Fibroblast of lung (primary cell): ENCODE measurements at places on chromosomes 4 and X. TPM values are rescaled to one million over a fixed set of nuclear protein-coding genes. Genes with fewer than 3 reads are reported as not detected.

DNA sequence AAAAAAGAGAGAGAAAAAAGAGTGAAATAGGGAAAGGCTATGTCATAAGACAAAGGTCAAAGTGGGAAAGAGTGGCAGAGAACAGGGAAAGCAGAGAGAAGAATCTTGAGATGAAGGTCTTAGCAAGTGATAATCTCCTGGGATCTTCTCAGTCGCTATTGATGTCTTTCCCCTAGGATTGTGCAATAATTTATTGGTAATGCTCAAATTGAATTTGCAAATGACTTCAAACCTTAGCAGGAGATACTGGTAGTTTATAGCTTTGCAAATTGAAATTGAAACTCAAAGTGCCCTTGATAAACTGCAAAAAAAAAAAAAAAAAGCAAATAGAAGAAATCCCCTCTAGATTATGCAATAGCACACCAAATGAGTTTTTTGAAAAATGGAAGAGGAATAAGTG, 45.7 kb upstream of the MID1 start:
- no peak overlapping the region for H3K27ac ChIP-seq
- H3K4me3 ChIP-seq: no peak overlapping the region
- no peaks in the 10 kb centered on the region for H3K4me1 ChIP-seq

CAMK2D gene
- total RNA-seq: 196 and 262 TPM in 2 replicates

- no peaks in the 10 kb centered on the region for H3K27me3 ChIP-seq
- no peaks in the 10 kb centered on the region for H3K36me3 ChIP-seq
- H3K4me3 ChIP-seq: peak overlapping the region; percentile 32
- peak; percentile 84 for DNase-seq
- H3K27ac ChIP-seq: peak overlapping the region; percentile 41
Observed at GRCh38 chr4:76802236-76803021, 95.5 kb downstream of the SOWAHB start.

- peak; percentile 24 for DNase-seq
- no peaks in the 10 kb centered on the region for H3K27me3 ChIP-seq
Observed at GRCh38 chrX:19875050-19875431, 12.4 kb downstream of the SH3KBP1 start.

GRCh38 chr4:113248320-113248719, 198.9 kb downstream of the ANK2 start:
- no peak for DNase-seq

CNKSR2 gene
- 0.33 and 1.5 TPM in 2 replicates for total RNA-seq

- no peaks in the 10 kb centered on the region for H3K4me1 ChIP-seq
- no peak overlapping the region for H3K4me3 ChIP-seq
- H3K27ac ChIP-seq: no peak overlapping the region
- no peaks in the 10 kb centered on the region for H3K27me3 ChIP-seq
Observed at GRCh38 chr4:7217474-7218321, 25.4 kb downstream of the SORCS2 start.

BCAP31 gene
- total RNA-seq: 94.8 and 133 TPM in 2 replicates

GRCh38 chr4:15003891-15004738, 1.8 kb downstream of the CPEB2 start:
- peak; percentile 23 for DNase-seq
- H3K4me3 ChIP-seq: peak overlapping the region; percentile 77
- H3K27me3 ChIP-seq: no peaks in the 10 kb centered on the region
- peaks cover 2% of the 10 kb centered on the region for H3K36me3 ChIP-seq
- H3K27ac ChIP-seq: peak overlapping the region; percentile 88
- peaks cover 3% of the 10 kb centered on the region for H3K4me1 ChIP-seq

AFF2 gene
- under 0.01 and 0.26 TPM in 2 replicates for total RNA-seq

CDS1 gene
- total RNA-seq: 0.26 and 0.33 TPM in 2 replicates

GRCh38 chrX:73831500-73831899, 268.5 kb downstream of the CHIC1 start:
- H3K4me3 ChIP-seq: no peak overlapping the region
- H3K36me3 ChIP-seq: no peaks in the 10 kb centered on the region
- no peak for DNase-seq
- H3K27ac ChIP-seq: no peak overlapping the region
- no peaks in the 10 kb centered on the region for H3K4me1 ChIP-seq

TMPRSS11F gene
- total RNA-seq: not detected in 2 replicates

ANXA5 gene
- total RNA-seq: 481 and 602 TPM in 2 replicates

GNRHR gene
- total RNA-seq: not detected in 2 replicates

DNA sequence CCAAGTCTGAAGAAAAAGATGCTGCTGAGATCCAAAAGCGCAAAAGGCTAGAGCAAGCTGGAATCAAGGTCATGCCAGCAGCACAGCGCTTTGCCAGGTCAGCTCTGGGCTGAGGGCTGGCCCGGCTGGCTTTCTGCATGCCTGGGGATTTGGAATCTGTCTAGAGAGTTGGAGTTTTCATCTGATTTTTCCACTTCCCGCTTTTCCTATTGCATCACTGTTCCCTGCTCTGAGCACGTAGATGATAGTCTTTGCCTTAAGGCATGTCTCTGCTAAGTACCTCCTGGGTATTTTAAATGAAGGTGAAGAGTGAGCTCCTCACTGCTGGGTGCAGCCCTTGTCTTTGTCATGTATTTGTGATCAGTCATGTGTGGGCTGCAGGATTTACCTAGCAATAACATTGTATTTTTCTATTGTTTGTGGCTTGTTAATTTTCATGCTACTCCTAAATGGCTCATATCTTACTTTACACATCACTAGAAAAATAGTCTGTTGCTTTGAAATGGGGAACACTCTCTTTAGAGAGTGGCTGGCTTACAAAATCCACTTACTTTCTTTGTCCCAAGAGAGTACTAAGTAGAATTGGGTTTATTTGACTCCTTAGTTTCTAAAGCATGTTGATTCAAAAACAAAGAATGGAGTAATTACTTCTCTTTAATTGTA, 82.8 kb downstream of the LIMCH1 start:
- DNase-seq: no peak
- H3K4me3 ChIP-seq: no peak overlapping the region
- no peaks in the 10 kb centered on the region for H3K36me3 ChIP-seq

UGT2A1 gene
- total RNA-seq: not detected in 2 replicates

CC2D2A gene
- 26.5 and 30.9 TPM in 2 replicates for total RNA-seq

USP17L29 gene
- total RNA-seq: not detected in 2 replicates

- no peaks in the 10 kb centered on the region for H3K4me1 ChIP-seq
- no peak for DNase-seq
- H3K27ac ChIP-seq: no peak overlapping the region
- H3K27me3 ChIP-seq: peaks cover 2% of the 10 kb centered on the region
Observed at GRCh38 chr4:48944756-48945241, 38.2 kb upstream of the OCIAD2 start.

GRCh38 chr4:89534356-89534755, 226.8 kb upstream of the GPRIN3 start:
- H3K27ac ChIP-seq: no peak overlapping the region
- no peaks in the 10 kb centered on the region for H3K27me3 ChIP-seq
- no peak overlapping the region for H3K4me3 ChIP-seq
- no peak for DNase-seq
- H3K36me3 ChIP-seq: no peaks in the 10 kb centered on the region
- no peaks in the 10 kb centered on the region for H3K4me1 ChIP-seq

GRCh38 chrX:30610026-30610425, 32.5 kb upstream of the TASL start:
- no peaks in the 10 kb centered on the region for H3K4me1 ChIP-seq
- H3K4me3 ChIP-seq: no peak overlapping the region
- H3K36me3 ChIP-seq: no peaks in the 10 kb centered on the region
- no peak for DNase-seq
- no peak overlapping the region for H3K27ac ChIP-seq

DNA sequence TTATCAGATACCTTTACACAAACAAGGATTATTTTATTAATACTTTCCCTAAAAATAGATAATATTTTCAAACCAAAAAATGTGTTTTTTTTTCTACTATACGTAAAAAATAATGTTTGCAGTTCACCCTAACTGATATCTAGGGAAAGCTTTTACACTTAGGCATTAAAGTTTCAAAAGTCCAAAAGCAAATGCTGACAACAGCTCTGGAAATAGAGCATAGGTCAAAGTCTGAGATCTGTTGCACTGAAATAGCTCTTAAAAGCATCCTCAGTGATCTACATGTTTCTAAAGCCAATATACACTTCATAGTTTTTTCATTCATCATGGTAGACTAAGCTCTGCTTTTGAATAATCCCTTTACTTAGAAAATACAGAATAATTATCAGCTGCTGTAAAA, 222.8 kb downstream of the TRAM1L1 start:
- H3K4me3 ChIP-seq: no peak overlapping the region
- DNase-seq: no peak
- H3K27me3 ChIP-seq: no peaks in the 10 kb centered on the region
- H3K4me1 ChIP-seq: no peaks in the 10 kb centered on the region
- H3K36me3 ChIP-seq: no peaks in the 10 kb centered on the region
- H3K27ac ChIP-seq: no peak overlapping the region

GRCh38 chrX:13489454-13489853, 79.9 kb upstream of the EGFL6 start:
- H3K4me1 ChIP-seq: peaks cover 11% of the 10 kb centered on the region
- H3K36me3 ChIP-seq: no peaks in the 10 kb centered on the region
- H3K27me3 ChIP-seq: no peaks in the 10 kb centered on the region
- no peak overlapping the region for H3K4me3 ChIP-seq

LINC00632 gene
- total RNA-seq: 2.1 and 6.9 TPM in 2 replicates

DNA sequence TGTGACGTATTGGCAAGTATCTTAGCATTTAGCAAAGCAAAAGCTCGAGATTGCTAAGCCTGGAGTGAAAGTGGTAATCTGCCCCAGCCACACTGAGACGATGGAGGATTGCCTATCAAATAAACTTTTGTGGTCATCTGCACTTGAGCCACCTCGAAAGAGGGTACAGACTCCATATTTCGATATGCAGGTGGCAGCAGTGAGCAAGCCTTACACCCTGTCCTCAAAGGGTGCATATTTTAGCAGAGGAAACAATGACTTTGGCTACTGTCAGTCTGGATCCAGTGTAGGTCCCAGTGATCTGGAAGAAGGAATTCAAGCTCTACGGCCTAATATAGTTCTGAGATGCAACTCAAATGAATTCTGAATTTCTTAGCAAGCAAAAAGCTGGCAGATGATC, 153.9 kb downstream of the ATG4A start:
- H3K4me3 ChIP-seq: no peak overlapping the region
- H3K4me1 ChIP-seq: no peaks in the 10 kb centered on the region
- no peak for DNase-seq

DNA sequence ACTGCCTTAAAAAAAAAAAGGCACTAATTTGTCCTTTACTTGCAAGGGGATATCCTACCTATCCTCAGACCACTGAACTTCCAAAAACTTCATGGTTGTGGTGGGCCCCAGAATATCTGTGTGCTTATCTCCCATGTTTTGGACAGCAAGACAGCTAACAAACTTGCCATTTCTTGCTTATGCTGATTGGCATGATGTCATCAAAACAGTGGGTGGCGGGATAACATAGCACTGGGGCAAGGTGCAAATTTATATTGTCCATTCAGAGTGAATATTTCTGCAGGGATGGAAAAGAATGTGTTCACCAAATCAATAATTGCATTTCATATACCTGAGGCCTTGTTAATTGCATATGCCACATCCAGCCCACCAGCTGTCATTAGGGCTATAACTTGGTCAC, 23.5 kb downstream of the HAUS3 start:
- H3K27me3 ChIP-seq: no peaks in the 10 kb centered on the region
- DNase-seq: no peak
- H3K4me3 ChIP-seq: no peak overlapping the region
- H3K36me3 ChIP-seq: no peaks in the 10 kb centered on the region
- H3K27ac ChIP-seq: no peak overlapping the region

GRCh38 chr4:159010563-159011260, 92.2 kb upstream of the RAPGEF2 start:
- H3K4me3 ChIP-seq: no peak overlapping the region
- no peaks in the 10 kb centered on the region for H3K27me3 ChIP-seq
- no peak overlapping the region for H3K27ac ChIP-seq
- H3K36me3 ChIP-seq: no peaks in the 10 kb centered on the region

RNF175 gene
- 0.26 TPM in 1 of 2 replicates, not detected in the other for total RNA-seq

DNA sequence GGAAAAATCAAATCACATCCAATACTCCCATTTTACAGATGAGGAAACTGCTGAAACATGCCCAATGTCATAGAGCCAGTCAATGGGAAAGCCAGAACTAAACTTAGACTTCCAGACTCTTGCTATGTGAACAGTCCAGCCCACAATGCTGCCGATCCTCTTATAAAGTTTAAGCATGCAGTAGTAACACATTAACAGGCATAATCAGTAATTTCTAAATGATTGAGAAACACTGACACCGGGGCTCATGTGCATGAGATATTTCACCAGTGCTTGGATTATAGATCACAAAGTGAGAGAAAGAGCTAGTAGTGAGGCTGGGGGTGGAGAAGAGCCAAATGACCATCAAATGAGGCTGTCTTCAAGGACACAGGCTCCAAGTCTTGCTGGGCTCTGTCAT, 2.5 kb downstream of the BDH2 start:
- H3K27ac ChIP-seq: no peak overlapping the region
- no peak for DNase-seq
- H3K27me3 ChIP-seq: no peaks in the 10 kb centered on the region
- H3K36me3 ChIP-seq: no peaks in the 10 kb centered on the region
- H3K4me1 ChIP-seq: peaks cover 4% of the 10 kb centered on the region

DNA sequence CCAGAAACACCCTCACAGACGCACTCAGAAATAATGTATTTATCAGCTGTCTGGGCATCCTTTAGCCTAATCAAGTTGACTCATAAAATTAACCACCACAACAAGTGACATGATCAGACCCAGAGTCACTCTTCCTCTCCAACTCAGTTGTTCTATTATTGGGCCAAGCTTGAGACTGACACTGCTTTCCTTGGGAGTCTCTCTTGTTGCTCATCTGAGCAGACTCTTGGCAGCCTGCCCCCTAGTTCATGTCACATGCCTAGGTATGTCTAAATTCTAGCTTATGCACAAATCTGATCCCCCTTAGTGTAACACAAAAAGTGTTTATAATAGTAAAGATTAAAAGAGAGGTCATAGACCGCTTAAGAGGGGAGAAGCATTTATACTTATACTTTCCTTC, 72.6 kb upstream of the ADAMTS3 start:
- no peaks in the 10 kb centered on the region for H3K36me3 ChIP-seq
- no peaks in the 10 kb centered on the region for H3K27me3 ChIP-seq
- no peak overlapping the region for H3K27ac ChIP-seq
- DNase-seq: no peak

IL21 gene
- not detected in 2 replicates for total RNA-seq

TMPRSS11B gene
- total RNA-seq: not detected in 2 replicates

- H3K4me3 ChIP-seq: no peak overlapping the region
- DNase-seq: peak; percentile 0
- H3K27me3 ChIP-seq: no peaks in the 10 kb centered on the region
- H3K4me1 ChIP-seq: no peaks in the 10 kb centered on the region
- H3K27ac ChIP-seq: no peak overlapping the region
Observed at GRCh38 chr4:35771571-35771970, 472.7 kb downstream of the ARAP2 start.

DNA sequence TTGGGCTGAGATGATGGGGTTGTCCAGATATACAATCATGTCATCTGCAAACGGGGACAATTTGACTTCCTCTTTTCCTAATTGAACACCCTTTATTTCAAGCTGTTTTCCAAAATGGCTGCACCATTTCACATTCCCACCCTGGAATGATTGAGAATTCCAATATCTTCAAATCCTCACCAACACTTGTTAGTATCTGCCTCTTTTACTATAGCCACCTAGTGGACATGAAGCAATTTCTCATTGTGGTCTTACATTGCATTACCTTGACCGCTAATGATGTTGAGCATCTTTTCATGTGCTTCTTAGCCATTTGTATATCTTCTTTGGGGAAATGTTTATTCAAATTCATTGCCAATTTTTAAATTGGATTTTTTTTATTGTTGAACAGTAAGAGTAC, 364.8 kb downstream of the SMARCA1 start:
- no peak for DNase-seq
- H3K4me3 ChIP-seq: no peak overlapping the region
- no peaks in the 10 kb centered on the region for H3K36me3 ChIP-seq
- no peak overlapping the region for H3K27ac ChIP-seq
- no peaks in the 10 kb centered on the region for H3K4me1 ChIP-seq
